ENCODE measurements at places on chromosomes 11 and 22.

DNA sequence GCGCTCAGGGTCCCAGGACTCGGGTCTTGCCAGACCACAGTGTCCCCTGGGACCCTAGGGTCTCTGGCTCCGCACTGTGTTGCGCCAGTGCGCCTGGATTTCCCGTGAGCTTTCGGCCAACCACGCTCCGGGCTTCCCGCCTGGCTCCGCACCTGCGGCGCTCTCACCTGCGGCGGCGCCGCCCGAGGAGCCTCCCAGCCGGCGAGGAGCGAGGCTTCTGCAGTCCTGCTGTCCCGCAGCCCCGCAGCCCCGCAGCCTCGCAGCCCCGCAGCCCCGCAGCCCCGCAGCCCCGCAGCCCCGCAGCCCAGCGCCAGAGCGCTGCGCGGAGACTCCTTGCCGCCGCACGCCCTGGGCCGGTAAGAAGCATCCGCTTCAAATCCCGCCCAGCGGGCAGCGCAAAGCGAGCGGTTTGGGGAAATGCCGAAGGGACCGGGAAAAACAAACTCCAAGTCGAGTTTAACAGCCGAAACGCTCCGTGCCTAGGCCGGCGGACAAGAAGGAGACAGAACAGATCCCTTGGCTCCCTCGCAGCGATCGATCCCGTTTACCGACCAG lies 939 bp downstream of the ALX4 start:
- H3K27ac ChIP-seq: no peak overlapping the region
- H3K4me1 ChIP-seq: peaks cover 15% of the 10 kb centered on the region
- no peaks in the 10 kb centered on the region for H3K36me3 ChIP-seq
- peak overlapping the region; percentile 3 for H3K4me3 ChIP-seq
- no peak for DNase-seq

DNA sequence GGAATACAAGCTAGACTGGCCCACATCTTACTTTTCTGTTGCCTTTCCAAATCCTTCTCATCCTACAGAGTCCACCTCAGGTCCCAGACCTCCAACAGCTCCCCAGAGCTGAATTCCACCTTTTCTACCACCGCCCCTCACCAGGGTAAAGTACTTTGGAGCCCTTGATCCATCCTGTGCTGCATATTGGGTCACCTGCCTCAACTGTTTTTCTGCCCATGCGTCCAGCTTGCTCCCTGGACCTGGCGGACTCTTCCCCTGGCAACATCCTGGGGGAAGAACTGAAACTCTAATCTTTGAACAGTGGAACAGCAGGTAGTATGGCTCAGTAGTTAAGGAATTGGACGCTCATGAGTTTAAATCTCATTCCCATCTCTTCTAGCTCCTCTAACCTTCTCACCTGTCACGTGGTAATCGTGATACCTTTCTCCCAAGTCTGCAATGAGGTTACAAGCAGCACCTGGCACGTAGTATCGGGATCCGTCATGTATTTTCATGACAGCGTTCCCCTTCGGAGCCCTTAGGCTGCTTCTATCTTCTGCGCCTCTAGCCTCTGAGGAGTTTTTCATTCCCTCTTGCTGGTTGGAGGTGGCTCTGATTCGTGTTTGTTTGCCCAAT lies 98.1 kb downstream of the CEP164 start:
- H3K27me3 ChIP-seq: no peaks in the 10 kb centered on the region
- H3K4me1 ChIP-seq: peaks cover 13% of the 10 kb centered on the region
- H3K36me3 ChIP-seq: no peaks in the 10 kb centered on the region

DNA sequence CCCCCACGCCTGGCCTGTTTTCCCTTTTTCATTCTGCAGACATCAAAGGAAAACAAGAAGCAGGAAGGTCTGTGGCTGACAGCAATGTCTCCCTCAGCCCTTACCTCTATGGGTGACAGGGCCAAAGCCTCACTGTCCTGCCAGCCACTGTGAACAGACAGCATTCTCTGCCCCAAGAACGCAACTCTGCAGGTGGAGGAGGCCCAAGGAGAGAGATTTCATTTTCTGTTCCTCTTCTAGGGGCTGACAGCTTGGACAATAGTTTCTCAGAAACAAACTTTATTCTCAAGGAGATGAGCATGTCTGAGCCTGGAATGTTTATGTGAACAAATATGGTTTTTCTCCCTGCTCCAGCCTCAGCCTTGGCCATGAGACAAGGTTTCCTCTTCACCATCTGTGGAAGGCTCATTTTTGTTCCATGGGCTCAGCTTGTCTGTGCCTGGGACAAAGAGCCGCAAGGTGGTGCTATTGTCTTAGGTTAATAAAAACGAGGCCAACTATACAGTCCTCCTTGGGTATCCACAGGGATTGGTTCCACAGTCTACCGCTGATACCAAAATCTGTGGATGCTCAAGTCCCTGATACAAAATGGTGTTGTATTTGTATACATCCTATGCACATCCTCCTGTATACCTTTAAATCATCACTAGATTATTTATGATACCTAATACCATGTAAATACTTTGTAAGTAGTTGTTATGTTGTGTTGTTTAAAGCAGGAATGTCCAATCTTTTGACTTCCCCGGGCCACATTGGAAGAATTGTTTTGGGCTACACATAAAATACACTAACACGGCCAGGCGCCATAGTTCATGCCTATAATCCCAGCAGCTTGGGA lies 5.8 kb downstream of the PIWIL3 start:
- H3K36me3 ChIP-seq: no peaks in the 10 kb centered on the region
- no peaks in the 10 kb centered on the region for H3K4me1 ChIP-seq
- no peaks in the 10 kb centered on the region for H3K27me3 ChIP-seq
- no peak overlapping the region for H3K4me3 ChIP-seq
- H3K27ac ChIP-seq: no peak overlapping the region

- H3K27ac ChIP-seq: no peak overlapping the region
- peaks cover 7% of the 10 kb centered on the region for H3K4me1 ChIP-seq
- no peaks in the 10 kb centered on the region for H3K36me3 ChIP-seq
- no peak for DNase-seq
- H3K27me3 ChIP-seq: peaks cover 11% of the 10 kb centered on the region
- H3K4me3 ChIP-seq: no peak overlapping the region
Observed at GRCh38 chr22:46589141-46589748, 30.9 kb upstream of the GRAMD4 start.

DNA sequence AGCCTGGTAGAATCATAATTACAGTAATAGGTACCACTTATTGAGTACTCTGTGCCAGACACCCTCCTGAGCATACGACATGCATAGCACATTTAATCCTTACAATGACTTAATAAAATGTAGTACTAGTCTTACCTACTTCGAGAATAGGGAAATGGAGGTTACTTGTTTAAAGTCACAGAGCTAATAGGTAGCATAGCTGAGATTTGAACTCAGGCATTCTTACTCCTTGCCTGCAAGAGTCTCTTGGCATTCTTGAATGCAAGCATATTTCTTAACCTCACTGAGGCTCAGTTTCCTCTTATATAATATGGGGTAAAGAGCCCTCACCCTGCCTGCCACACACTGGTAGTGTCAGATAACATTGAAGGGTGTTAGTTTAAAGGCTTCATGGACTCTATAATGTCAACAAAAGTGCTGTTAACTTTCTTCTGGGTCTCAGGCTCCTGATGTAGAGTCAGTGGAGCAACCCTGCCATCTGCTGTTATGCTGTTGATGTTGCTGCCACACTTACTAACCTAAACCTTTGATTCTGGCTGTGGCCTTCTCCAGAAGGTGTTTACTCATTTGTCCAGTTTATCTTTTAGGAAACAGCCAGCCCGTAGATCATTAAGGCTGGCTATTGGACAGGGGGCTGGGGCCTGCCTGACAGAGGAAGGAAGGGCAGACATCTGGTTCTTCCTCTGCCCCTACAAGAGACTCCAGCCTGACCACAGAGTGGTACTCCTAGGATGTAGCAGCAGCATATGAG lies 18.9 kb downstream of the LIMK2 start:
- no peaks in the 10 kb centered on the region for H3K36me3 ChIP-seq
- peaks cover 12% of the 10 kb centered on the region for H3K4me1 ChIP-seq
- no peak overlapping the region for H3K4me3 ChIP-seq
- no peak overlapping the region for H3K27ac ChIP-seq
- no peak for DNase-seq

- H3K4me3 ChIP-seq: peak overlapping the region; percentile 71
- peaks cover 7% of the 10 kb centered on the region for H3K27me3 ChIP-seq
- peak; percentile 26 for DNase-seq
- no peak overlapping the region for H3K27ac ChIP-seq
Observed at GRCh38 chr11:74683279-74683871, 47.9 kb downstream of the CHRDL2 start.

- no peak overlapping the region for H3K4me3 ChIP-seq
- H3K27ac ChIP-seq: no peak overlapping the region
- no peaks in the 10 kb centered on the region for H3K4me1 ChIP-seq
Observed at GRCh38 chr11:26410706-26411366, 78.9 kb downstream of the ANO3 start.

GRCh38 chr22:19879643-19879991 lies 24.9 kb upstream of the GNB1L start:
- no peak overlapping the region for H3K4me3 ChIP-seq
- no peak for DNase-seq
- peaks cover 34% of the 10 kb centered on the region for H3K4me1 ChIP-seq
- H3K27ac ChIP-seq: no peak overlapping the region
- no peaks in the 10 kb centered on the region for H3K27me3 ChIP-seq
- H3K36me3 ChIP-seq: peaks cover 3% of the 10 kb centered on the region

- H3K27ac ChIP-seq: peak within 1 kb of the TSS; percentile 23
- no peaks in the 10 kb centered on the region for H3K27me3 ChIP-seq
- peak within 1 kb of the TSS; percentile 84 for H3K4me3 ChIP-seq
- no peaks in the 10 kb centered on the region for H3K4me1 ChIP-seq
- peaks cover 8% of the 10 kb centered on the region for H3K36me3 ChIP-seq
Observed at GRCh38 chr22:43343262-43343669, at the start of gene SCUBE1. Gene SCUBE1 (minus strand): TSS chr22:43343372. CDS start chr22:43343261, 111 bp downstream.

DNA sequence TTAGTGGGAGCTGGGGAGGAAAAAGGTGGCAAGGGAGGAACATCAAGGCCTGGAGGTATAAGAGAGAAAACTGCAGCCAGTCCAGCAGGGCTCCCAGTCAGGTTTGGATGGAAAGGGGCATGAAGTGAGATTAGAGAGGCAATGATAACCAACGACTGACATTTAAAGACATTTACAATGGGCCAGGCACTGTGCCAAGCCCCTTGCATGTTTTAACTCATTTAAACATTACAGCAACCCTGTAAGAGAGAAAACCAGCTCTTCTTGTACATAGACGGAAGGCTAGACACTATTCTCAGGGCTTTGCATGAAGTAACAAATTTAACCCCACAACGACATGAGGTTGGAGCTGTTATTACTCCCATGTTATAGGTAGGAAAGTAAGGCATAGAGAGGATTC lies 32.1 kb upstream of the PAK1 start:
- no peak overlapping the region for H3K4me3 ChIP-seq
- no peak for DNase-seq
- no peak overlapping the region for H3K27ac ChIP-seq
- H3K4me1 ChIP-seq: no peaks in the 10 kb centered on the region

DNA sequence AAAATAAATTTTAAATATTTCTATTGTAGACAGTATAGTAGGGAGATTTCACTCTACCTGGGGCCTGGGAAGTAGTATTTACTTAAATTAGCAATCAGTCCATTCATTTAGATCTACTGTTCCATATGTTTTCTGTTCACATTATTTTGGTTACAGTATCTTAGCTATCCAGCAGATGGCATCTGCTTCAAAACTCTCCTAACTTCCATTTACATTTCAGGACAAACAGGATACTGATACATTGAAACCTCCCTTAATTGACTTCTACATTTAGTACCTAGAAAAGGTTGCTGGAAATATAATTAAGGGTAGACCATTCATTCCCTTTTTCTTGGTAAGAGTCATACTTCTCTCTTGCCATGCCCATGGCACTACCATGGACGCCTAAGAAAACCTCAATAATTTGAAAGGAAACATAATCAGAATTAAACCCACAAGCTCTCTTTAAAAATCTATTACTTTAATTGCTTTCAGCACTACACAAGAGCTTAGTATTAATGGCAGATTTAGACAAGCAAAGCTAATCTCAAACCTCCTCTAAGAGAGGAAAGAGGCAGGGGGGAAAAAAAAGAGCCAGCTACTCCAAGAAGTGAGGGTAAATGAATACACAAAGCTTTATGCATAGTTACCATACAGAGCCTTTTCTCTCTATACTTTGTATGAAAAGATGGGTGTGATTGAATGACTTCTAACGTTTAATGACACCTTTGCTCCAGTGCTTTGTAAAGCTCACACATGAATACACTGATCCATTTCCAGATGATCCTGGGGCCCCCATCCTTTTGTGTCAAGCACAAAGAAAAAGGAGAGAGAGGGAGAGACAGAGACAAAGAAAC lies 131.2 kb upstream of the MTMR2 start:
- H3K4me3 ChIP-seq: no peak overlapping the region
- no peaks in the 10 kb centered on the region for H3K27me3 ChIP-seq
- no peaks in the 10 kb centered on the region for H3K36me3 ChIP-seq
- peak; percentile 71 for DNase-seq

- no peaks in the 10 kb centered on the region for H3K4me1 ChIP-seq
- no peak overlapping the region for H3K27ac ChIP-seq
- no peak for DNase-seq
- H3K36me3 ChIP-seq: no peaks in the 10 kb centered on the region
- H3K4me3 ChIP-seq: no peak overlapping the region
Observed at GRCh38 chr22:50553310-50553709, 7.6 kb downstream of the KLHDC7B start.

GRCh38 chr22:40276996-40277823 lies 69.1 kb upstream of the ADSL start:
- DNase-seq: no peak
- no peak overlapping the region for H3K27ac ChIP-seq
- H3K4me3 ChIP-seq: no peak overlapping the region
- no peaks in the 10 kb centered on the region for H3K4me1 ChIP-seq
